ENCODE measurements at places on chromosomes 4 and X. TPM values are rescaled to one million over a fixed set of nuclear protein-coding genes. Genes with fewer than 3 reads are reported as not detected.

The DRP2 gene
- total RNA-seq, result 0.47 TPM

The CNOT6L gene
- 237 TPM for total RNA-seq

The TCEAL5 gene
- not detected for total RNA-seq

The GPRASP1 gene
- total RNA-seq, result 27.0 TPM

The CCDC110 gene
- total RNA-seq, result not detected

The UBA6 gene
- 64.1 TPM for total RNA-seq

The P2RY4 gene
- total RNA-seq, result 0.39 TPM

- no peak for DNase-seq
Observed at GRCh38 chr4:51842167-51842553, 793 bp upstream of the DCUN1D4 start.

- DNase-seq, result no peak
Observed at GRCh38 chr4:141643557-141643956, 7.2 kb downstream of the IL15 start.

- DNase-seq, result no peak
Observed at GRCh38 chr4:169765835-169766234, 8.1 kb upstream of the HPF1 start.

DNA sequence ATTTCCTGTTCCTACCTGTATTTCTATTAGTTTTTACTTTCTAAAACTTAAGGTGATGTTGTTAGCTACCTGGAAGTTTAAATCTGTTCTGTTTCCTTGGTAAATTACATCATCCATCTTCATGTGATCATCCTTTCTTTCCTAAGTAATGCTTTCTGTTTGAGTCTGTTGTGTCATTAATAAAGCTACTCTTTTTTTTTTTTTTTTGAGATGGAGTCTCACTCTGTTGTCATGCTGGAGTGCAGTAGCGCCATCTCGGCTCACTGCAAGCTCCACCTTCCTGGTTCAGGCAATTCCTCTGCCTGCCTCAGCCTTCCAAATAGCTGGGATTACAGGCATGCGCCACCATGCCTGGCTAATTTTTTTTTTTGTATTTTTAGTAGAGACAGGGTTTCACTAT is 73.3 kb downstream of the FIP1L1 start:
- DNase-seq, result no peak

GRCh38 chrX:23269923-23270322 is 64.7 kb upstream of the PTCHD1 start:
- no peak for DNase-seq

DNA sequence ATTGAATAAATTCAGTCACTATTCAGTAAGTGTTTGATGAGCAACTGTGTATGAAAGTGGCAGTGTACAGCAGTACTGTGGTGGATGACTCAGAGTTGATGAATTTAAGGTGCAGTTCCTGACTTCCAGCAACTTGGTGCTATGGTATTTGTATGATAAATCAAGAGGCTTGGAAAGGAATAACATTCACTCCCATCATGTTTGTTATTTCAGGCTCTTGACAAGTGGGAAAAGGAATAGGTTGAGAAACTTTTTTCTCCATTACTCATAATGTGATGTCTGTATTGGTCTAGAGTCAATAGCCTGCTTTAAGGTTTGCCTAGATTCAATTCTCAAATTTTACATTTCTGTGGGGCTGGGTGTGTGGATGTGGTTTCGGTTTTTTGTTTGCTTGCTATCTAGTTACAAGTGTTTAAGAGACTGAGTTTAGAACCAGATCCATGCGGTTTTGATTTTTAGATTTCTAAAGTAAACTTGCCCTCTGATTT is 35.1 kb upstream of the CYP2U1 start:
- no peak for DNase-seq

DNA sequence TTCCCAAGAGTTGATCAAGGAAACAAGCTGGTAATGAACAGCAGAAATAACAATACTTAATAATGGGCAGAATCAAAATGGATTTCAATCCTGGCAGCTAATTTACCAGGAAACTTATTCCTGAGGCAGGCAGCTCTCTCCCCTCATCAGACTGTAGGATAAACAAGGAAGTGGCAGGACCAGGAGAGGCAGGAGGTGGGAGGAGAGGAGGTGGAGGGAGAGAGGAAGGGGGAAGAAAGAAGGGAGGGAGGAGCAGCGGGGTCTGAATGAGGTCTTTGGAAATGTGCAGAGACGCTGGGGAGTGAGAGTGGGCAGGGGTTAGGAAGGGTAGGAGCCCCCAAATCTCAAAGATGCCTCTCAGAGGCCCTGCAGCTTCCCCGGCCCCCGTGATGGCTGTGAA is 231.5 kb downstream of the BCOR start:
- DNase-seq, result no peak

- DNase-seq, result no peak
Observed at GRCh38 chr4:113678641-113679040, 82.9 kb downstream of the CAMK2D start.

GRCh38 chr4:52659001-52659721 is at the start of gene USP46:
Gene USP46 (minus strand): TSS chr4:52659301. CDS start chr4:52659150, 151 bp downstream.
- peak; percentile 31 for DNase-seq

GRCh38 chrX:12309744-12310076 is 171.4 kb downstream of the FRMPD4 start:
- no peak for DNase-seq

DNA sequence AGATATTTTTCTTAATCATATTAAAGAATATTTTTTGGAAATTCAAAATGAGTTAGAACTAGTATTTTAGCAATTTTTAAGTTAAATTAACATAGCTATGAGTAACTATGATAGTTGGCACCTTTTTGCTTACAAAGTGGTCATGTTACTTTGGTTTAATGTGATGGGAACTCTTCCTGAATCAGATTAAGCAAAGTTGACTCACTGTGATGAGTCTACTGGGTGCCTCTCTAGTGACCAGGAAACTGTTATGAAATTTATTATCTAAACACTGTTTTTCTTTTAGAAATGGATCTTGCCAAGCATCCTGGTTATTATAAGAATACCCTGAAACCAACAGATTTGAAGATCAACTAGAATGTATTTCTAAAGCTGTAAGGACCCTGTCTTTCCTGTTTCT is 985.8 kb downstream of the TRAM1L1 start:
- no peak for DNase-seq

DNA sequence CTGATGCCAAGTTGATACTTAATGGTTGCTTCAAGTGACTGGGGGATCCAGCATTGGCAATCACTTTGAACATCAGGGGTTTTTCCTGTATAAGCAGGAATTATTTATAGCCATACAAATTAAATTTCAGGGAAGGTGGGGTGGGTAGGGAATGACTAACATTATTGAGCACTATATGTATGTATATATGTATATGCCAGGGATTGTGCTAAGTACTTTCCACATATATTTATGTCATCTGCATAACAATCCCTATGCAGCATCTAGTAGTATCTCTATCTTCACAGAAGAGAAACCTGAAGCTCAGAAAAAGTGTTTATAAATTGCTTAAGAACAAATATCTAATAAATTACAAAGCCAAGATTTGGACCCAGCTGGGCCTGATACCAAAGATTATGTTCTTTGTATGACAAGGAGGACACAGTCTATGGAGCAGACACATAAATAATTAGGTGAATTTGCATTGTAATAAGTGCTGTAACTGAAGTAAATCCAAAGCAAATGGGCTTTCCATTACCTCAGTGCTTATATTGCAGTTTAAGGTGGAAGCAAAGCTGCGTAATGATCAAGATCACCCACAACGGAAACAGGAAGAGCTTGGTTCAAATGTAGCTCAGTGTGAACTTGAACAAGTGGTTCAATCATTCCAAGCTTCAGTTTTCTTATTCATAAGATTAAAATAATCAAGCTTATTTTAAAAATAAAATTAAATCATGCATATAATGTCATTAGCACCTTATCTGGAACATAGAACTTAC is 18.9 kb upstream of the RASGEF1B start:
- peak; percentile 12 for DNase-seq

GRCh38 chr4:151035328-151035727 is 20.2 kb upstream of the LRBA start:
- DNase-seq, result no peak

GRCh38 chr4:166014411-166014810 is 141.4 kb downstream of the TLL1 start:
- DNase-seq, result no peak

DNA sequence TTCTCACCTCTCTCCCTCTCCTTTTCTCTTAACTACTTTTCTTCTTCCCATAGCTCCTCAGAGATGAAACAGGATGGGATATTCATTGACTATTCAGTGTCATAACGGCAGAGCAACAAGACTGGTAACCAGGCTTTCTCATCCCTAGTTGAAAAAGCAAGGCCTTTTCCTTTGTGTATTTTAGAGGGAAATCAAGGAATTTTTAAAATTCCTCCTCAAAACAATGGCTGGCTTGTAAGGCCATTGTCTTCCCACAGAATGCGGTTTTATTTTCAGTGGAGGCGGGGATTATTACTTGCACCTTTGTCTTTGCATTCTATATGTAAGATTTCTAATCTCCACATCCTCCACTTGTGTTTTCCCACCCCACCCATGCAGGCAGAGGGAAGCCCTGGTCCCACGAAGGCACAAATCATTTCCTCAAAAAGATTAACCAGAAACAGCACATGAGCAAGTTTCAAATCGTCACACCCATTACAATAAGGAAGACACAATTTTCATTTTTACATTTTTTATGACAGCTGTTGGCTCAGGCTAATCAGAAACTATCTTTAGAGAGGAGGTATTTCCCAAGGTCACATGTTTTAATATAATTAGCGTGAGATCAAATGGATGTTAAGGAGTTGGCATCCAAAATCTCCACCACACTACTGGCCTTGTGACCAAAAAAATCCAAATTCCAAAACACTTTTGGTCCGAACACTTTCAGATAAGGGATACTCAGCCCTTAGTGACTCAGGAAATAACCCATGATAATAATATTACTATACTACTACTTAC is 53.0 kb upstream of the KDR start:
- DNase-seq, result no peak

DNA sequence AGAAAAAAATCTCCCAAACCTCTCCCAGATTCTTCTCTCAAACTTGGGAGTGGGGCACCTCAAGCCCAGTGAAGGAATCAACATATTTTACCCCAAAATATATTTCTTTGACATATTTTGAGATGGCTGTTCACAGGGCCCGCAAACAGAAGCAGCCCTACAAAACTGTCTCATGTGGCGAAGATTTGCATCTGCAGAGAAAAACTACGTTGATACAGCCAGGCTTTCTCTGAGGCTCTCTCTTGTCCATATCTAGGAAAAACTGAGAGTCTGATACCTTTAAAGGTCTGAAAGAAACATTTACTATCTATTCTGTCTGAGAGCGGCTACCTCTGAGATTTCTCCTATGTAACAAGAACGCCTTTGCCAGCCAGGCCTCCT is 23.3 kb upstream of the TMSB4X start:
- peak; percentile 38 for DNase-seq

GRCh38 chr4:36990128-36990872 is 254.2 kb upstream of the NWD2 start:
- no peak for DNase-seq

GRCh38 chr4:85953651-85954018 is 406.2 kb downstream of the MAPK10 start:
- DNase-seq, result no peak

GRCh38 chr4:139985401-139985800 is 168.6 kb downstream of the MAML3 start:
- no peak for DNase-seq

DNA sequence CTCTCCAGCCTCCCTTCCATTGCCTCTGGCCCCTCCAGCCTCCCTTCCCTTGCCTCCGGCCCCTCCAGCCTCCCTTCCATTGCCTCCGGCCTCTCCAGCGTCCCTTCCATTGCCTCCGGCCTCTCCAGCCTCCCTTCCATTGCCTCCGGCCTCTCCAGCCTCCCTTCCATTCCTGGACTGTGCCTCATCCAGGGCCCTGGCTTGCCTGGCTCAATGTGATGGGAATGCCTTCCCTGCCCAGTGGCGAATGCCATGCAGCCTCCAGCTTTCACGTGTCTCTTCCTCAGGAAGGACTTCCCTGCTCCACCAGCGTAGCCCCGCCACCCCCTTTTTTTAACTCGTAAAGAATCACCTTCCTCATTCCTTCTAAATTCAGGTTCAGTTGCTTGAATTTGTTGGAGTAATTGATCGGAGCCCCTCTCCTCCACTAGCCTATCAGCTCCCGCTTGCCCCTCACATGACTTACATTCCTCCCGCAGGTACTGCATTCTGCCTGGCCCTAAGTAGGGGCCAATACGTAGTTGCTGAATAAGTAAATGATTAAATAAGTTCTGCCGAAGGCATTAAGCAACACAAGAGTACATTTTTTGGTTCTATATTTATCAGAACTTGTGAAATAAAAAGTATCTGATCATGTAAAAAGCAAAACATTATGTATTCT is 30.3 kb downstream of the SORBS2 start:
- DNase-seq, result no peak

DNA sequence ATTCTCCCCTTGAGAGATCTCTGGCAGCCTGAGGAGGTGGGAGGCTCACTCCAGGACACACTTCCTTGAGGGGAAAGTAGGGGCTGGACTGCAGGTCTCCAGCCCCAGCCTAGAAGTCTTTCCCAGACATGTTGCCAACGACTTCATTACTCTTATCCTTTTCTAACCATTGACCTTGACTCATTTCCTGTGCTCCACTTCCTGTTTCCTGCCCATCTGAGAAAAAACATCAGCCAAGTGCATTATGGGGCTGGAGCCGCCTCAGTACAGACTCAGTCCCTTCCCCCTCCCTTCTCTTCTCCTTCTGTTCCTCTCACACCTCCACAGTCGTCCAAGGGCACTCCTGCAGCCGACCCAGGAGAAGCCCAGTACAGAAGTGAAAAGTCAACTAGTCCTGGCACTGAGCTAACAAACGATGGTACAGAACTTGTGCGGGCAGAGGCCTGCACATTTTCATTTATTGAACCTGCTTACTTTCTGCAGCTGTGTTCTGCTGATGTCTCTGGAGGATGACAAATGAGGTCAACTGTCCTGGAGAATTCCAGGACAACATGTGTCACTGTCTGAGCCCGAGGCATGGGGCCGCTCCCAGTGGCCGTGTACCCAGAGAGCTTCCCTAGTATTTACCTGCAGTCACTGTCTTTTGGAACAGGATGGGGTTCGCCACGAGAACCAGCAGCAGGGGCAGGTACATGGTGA is 20.1 kb downstream of the GPR143 start:
- no peak for DNase-seq

DNA sequence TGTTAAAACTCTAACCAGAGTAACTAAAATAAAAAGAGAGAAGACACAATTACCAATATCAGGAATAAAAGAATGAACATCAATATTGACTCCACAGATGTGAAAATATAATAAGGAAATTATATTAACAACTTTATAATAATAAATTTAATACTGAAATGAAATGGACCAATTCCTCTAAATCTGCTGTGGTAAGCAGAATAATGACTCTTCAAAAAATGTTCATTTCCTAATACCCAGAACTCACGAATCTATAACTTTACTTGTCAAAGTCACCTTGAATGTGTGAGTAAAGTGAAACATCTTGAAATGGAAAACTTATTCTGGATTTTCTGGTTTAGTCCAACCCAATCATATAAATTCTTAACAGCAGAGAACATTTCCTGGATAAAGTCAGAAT is 1391.1 kb downstream of the FAM133A start:
- no peak for DNase-seq

DNA sequence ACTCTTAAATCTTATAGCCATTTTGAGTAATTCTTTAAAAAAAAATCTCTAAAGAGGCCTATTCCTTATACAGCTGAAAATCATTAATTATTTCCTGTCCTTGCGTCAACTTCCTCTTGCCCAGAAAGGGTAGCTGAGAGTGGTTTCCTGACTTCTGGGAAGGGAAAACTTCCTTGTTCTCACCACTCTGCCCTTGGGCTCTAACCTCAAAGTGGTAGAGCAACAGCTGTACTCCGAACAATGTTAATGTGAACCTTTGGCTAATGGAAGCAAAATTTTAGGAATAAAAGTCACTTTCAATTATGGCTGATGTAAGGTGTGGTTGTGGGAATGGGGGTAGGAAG is 15.3 kb downstream of the KLHL2 start:
- no peak for DNase-seq

All from CD4-positive, CD25-positive, alpha-beta regulatory T cell (primary cell).